ENCODE measurements at places on chromosomes 1 and 21.

DNA sequence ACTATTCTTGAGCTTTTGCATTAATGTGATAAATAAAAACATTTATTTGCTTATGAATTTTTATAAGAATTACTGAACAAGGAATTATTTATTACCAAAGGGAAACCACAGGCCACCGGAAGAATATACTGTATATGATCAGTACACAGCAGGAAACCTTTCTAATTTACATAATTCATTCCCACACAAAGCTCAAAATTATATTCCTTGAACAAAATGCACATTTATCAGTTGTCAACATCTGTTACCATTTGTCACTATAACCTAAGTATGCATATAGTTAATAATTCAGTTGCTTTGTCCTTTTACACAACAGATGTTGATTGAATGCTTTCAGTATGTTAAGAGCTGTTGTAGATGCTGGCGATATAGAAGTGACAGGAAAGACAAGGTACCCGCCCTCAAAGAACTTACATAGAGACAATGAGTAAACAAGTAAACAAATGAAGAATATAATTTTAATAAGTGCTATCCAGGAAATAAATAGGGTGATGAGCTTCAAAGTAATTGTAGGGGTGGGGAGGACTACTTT is 27.2 kb downstream of the VPS45 start:
- no peak for DNase-seq

- no peak for DNase-seq
Observed at GRCh38 chr21:40316104-40316503, 448.9 kb downstream of the PCP4 start.

DNA sequence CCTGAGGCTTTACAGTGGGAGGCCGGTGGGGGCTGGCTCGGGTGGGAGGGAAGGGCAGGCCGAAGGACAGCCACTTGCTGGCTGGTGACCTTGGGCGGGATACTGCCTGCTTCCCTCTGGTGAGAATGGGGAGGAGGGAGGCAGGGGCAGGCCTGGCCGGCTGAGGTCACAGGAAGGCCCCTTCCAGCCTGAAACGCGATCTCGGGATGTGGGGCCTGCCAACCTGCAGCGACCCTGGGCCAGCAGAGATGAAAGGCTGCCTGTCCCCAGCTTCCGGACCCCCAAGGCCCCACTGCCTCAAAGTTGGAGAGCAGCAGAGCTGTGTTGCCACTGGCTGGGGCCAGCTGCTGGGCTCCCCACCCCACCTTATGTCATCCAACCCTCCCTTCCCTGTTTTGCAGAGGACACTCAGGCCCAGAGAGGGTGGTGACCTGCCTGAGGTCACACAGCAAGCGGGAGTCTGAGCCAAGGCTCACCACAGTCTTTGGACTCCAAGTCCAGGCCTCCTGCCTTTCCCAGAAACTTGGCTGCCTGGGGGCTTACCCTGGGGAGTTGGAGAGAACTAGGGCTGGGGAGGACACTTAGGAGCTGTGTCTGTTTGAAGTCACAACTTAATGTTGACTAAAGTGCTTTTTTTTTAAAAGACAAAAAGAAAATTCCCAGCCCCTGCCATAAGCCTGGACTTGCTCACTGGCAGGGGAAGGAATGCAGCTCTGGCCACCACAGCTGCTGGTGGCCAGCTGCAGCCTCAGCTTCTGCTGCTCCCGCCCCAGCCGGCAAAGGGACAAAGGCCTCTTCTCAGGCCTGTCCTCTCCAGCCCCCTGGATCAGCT is 14.8 kb upstream of the WASF2 start:
- DNase-seq: peak; percentile 69

- DNase-seq: no peak
Observed at GRCh38 chr1:53503433-53504217, 44.4 kb downstream of the DMRTB1 start.

- no peak for DNase-seq
Observed at GRCh38 chr1:98177751-98178150, 256.9 kb upstream of the DPYD start.

GRCh38 chr1:51945591-51945990 is 44.9 kb downstream of the RAB3B start:
- no peak for DNase-seq

DNA sequence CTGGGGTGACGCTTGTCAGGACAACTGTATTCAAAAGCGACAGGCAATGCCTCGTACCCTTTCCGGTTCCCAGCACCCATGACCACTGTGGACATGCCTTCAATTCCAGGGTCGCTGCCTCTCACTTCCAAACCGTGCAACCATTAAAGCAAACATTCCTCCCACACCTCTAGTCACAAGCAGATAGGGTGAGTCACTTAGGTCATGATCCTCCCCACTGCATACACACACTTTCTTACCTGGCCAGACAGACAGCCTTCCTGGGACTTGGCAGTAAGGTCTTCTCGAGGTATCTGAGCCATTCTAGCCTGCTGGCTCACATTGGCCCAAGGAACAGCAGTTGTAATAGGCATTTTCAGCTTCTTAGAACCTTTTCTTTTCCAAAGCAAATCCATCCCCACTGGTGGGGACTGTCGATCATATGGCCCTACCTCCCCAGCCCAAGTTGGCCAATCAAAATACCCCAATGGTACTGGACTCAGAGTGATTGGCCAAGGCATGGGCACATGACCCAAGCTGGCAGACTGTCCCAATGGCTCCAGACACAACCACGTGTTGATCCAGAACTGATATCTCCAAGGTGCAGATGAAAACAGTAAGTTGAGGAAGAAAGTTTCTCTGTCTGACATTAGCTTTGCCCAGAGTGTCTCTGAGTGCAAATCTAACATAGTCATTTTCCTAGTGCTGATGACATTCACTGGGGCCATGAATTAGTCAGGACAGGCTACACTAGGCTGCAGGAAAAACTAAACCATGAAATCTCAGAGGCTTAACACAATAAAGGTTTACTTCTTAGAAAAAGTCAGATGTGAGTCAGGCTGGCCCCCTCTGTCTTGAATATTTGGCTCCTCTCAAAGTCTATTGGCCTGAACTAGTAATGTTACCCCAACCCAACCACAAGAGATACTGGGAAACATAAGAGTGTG is 113.8 kb downstream of the RRAGC start:
- DNase-seq: no peak

DNA sequence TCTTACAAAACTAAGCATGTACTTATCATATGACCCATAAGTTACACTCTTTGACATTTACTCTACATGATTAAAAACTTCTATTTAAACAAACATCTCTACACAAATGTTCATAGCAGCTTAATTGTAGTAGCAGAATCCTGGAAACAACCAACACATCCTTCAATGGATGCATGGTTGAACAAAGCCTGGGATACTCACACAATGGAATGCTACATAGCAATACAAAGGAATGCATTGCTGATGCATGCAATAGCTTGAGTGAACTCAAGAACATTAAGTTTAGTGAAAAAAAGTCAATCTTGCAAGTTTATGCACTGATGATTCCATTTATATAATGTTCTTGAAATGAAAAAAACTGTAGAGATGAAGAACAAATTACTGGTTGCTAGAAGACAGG is 686.9 kb downstream of the LRRIQ3 start:
- DNase-seq: no peak

- DNase-seq: no peak
Observed at GRCh38 chr1:47755101-47755990, 241.8 kb downstream of the TRABD2B start.

- DNase-seq: no peak
Observed at GRCh38 chr1:109060707-109061106, 15.1 kb downstream of the TAF13 start.

- DNase-seq: no peak
Observed at GRCh38 chr21:38294609-38295008, 37.8 kb downstream of the KCNJ15 start.

- no peak for DNase-seq
Observed at GRCh38 chr1:93965256-93965655, 56.0 kb upstream of the GCLM start.

DNA sequence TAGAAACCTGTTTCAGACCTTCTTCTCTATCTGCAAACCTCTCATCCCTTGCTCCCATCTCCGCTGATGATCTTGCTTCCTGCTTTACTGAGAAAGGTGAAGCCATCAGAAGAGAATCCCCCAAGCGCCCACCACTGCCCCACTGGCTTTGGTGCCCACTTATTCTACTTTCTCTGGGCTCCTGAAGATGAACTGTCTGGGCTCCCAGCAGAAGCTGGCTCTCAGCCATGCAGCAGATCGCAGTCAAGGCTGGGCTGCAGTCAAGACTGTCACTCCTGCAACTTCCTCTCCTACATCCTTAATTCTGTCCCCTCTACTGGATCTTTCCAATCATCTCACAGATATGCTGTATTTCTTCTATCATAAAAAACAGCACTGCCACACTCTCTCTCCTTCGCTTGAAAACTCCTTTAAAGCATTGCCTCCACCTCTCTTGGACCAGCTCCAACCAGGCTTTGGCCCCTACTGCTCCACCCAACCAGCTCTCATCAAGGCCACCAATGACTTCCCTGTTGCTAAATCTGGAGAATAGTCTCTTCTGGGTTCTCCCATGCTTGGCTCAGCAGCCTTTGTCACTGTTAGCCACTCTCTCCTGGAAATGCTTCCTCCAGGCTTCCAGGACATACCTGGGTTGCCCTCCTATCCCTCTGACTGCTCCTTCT is 25.8 kb downstream of the TRIM62 start:
- DNase-seq: no peak

DNA sequence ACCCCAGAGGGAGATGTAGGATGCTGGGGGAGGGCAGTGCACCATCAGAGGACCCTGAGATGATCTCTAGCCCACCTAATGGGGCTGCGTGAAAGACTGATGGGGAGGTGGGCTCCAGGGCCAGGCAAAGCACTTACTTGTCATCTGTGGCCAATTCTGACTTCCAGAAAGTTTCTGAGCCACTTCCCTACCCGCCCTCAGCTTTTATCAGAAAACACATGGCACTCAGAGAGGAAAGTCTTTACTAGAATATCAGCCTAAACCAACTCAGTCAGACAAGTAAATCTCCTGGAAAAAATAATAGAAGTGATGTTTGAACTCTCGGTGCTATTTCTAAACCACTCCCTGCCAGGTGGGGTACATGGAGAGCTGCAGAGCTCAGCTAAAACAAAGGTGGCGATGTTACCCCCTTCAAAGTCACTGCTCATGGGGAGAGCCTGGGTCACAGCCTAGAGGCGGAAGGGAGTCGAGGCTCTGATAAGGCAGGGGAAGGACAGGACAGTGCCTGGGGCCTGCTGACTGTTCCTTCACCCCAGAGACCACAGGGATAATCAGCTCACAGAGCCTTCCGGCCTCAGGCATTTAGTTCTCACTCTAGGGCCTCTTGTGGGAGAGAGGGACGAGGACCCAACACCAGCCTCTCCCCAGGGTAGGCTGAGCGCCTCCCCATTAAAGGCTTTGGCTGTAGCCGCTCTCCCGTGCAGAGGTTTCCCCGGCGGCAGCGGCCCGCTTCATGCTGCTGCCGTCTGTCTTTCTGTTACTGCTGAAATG is 14.2 kb downstream of the SMIM12 start:
- DNase-seq: no peak

Measured in mucosa of gallbladder (tissue), 1 donor.